ENCODE measurements at places on chromosomes 7 and 10. TPM values are rescaled to one million over a fixed set of nuclear protein-coding genes. Genes with fewer than 3 reads are reported as not detected.

CLCN1 gene
- total RNA-seq = not detected

TRIL gene
- 0.30 TPM for total RNA-seq

CALCR gene
- not detected for total RNA-seq

ADAMTS14 gene
- total RNA-seq = not detected

JCAD gene
- total RNA-seq = 37.4 TPM

CCT6A gene
- total RNA-seq = 322 TPM

PDK4 gene
- 2.9 TPM for total RNA-seq

CCDC7 gene
- total RNA-seq = 13.4 TPM

GOLGA7B gene
- not detected for total RNA-seq

SPDYE16 gene
- not detected for total RNA-seq

PDE1C gene
- total RNA-seq = 3.6 TPM

GBX1 gene
- not detected for total RNA-seq

BAG3 gene
- 13.3 TPM for total RNA-seq

SLC39A12 gene
- total RNA-seq = not detected

TUBB8 gene
- not detected for total RNA-seq

ABCB8 gene
- 30.4 TPM for total RNA-seq

LRRN3 gene
- 0.15 TPM for total RNA-seq

GALNT17 gene
- not detected for total RNA-seq

ANK3 gene
- 12.5 TPM for total RNA-seq

EPC1 gene
- 10.6 TPM for total RNA-seq

LRRC61 gene
- 1.2 TPM for total RNA-seq

CPVL gene
- total RNA-seq = not detected

DMBT1 gene
- total RNA-seq = not detected

INPP5A gene
- 26.4 TPM for total RNA-seq

LIPM gene
- not detected for total RNA-seq

INA gene
- total RNA-seq = under 0.01 TPM

SLC16A12 gene
- total RNA-seq = not detected

TDRD1 gene
- not detected for total RNA-seq

ZNF485 gene
- total RNA-seq = 2.3 TPM

GJD4 gene
- total RNA-seq = not detected

ANKRD61 gene
- not detected for total RNA-seq

NEURL1 gene
- total RNA-seq = 0.15 TPM

PON1 gene
- not detected for total RNA-seq

COL13A1 gene
- 37.2 TPM for total RNA-seq

CXCL12 gene
- 0.46 TPM for total RNA-seq

FMC1 gene
- 12.6 TPM for total RNA-seq

POLR2J3 gene
- total RNA-seq = 16.6 TPM

GIMAP8 gene
- 104 TPM for total RNA-seq

TAS2R41 gene
- total RNA-seq = not detected

ZNF853 gene
- 0.97 TPM for total RNA-seq

MAP3K8 gene
- 6.7 TPM for total RNA-seq

Data from epithelial cell of umbilical artery (primary cell).